Esophagus squamous epithelium (tissue), 5 donors: ENCODE measurements at places on chromosomes 11 and 22.

GRCh38 chr11:107834995-107835394, 23.6 kb downstream of the SLC35F2 start:
- DNase-seq = no peak

GRCh38 chr11:121767433-121767832, 314.7 kb upstream of the SORL1-AS1 start:
- no peak for DNase-seq

DNA sequence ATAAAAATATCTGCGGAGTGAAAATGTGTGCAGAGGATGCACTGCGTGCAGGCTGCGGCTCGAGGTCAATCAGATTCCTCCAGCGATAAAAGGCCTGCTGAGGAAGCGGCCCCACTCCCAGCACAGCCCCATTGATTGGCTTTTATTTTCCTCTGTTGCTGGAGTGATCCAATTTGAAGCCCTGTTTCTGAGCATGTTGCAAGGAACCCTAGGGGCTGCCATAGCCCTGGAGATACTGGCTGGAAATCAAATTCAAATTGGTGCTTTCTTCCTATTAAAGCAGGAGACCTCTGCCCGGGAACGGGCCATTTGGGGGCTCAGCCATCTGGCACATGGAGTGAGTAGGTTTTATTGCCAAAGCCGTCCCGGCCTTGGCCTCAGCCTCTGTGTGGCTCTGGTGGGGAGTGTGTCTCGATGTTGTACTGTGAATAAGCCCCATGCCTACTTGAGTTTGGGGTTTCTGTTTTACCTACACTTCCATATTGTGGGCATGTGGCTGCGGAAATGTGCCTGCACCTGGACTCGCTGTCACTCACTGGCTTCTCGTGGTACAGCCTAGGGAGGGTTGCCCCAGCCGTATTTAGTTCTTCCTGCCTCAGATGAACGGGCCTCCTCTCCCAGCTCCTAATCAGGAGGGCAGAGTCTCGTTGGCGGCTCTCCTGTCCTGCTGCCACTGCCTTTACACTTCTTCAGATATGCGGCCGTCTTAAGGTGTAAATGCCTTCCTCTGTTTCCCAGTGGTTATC, 25.6 kb downstream of the PARVB start:
- DNase-seq = no peak

DNA sequence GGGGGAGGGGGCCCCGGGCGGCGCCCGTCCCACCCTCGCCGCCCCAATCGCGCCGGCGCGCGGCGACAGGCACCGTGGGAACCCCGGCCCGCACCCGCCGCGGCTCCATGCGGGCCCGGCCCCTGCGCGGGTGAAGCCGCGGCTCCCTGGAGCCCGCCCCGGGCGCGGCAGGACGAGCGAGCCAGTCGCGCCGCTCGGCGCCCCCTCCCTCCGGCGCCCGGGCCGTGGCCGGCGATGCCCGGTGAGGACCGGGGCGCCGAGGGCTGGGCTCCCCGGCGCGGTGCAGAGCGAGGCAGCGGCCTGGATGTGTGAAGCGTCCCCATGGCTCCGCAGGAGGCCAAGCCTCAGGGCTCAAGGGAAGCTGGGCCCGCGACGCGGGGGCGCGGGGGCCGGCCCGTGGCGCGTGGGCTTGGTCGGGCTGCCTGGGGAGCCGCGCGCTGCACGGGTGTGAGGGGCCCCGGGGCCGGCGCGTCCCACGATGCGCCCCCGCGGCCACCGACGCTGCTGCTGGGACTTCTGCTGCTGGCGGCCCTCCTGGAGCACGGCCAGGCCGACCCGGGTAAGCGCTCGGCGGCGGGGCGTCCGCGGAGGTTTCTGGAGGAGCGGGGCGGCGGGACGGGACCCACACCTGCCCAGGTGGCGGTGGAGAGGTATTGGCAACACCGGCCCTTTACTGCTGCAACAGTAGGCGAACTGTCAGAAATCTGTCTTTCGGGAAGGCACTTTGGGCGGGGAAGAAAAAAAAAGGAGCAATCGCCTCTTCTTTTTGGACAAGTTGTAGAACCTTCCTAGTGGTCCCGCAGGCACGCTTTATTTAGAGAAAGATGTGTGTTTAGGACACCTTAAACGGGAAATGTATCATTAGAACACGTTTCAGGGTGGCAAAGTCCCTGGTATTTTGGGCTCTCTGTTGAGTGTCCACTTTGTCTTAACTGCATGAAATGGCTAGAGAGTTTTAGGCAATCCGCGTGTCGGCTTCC, 119.4 kb downstream of the HIPK3 start:
- no peak for DNase-seq

GRCh38 chr11:74493791-74494630, 487 bp upstream of the LIPT2 start:
- no peak for DNase-seq

- DNase-seq = no peak
These were observed 155.5 kb downstream of the SHANK2 start for GRCh38 chr11:71096751-71097388.

- DNase-seq = no peak
These were observed 20.8 kb upstream of the TCF20 start for GRCh38 chr22:42291287-42291686.

- no peak for DNase-seq
These were observed 29.7 kb upstream of the TOLLIP start for GRCh38 chr11:1339066-1339675.

- no peak for DNase-seq
These were observed 76.2 kb upstream of the VPREB1 start for GRCh38 chr22:22168190-22168940.

- DNase-seq = no peak
These were observed 96.1 kb downstream of the SHANK2 start for GRCh38 chr11:71156301-71156700.

GRCh38 chr22:45846952-45847351, 130.0 kb downstream of the WNT7B start:
- no peak for DNase-seq

DNA sequence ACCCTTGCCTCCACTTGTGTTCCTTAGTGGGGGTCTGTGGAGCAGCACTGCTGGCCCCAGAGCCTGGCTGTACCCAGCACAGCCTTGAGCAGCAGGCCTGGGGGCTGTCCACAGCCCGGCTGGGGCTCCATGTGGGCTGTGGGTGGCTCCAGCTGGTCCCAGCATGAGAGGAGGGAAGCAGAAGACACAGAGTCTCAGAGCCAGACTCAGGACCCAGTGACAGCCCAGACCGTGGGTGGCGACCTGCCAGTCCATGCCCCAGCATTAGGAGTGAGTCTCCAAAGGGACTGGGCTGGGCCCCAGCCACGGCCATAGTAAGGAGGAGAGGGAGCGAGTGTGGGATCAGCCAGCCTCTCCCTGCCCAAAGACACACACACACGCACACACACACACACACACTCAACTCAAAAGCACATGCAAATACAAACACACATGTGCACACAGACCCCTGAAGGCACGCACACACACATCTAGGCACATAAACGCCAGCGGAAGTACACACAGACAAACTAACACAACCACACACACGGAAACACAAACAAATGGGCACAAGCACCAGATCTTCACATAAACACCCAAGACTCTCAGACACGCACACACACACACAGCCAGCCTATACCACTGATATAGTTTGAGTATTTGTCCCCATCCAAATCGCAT, 16.7 kb upstream of the LRRC10B start:
- no peak for DNase-seq

GRCh38 chr11:72771507-72771906, 19.3 kb upstream of the ARAP1 start:
- no peak for DNase-seq

DNA sequence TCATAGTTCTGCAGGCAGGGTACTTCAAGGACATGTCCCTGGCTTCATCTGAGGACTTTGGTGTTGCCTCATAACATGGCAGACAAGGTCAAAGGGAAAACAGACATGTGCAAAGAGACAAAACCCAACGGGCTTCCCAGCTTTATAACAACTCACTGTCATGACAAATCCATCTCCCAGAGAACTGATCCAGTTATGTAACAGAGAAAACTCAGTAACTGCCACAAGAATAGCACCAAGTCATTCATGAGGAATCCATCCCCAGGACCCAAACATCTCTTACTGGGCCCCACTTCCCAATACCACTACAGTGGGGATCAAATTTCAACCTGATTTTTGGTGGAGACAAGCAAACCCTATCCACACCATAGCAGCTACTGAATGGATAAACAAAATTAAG, 13.0 kb downstream of the OR52N4 start:
- no peak for DNase-seq

- no peak for DNase-seq
These were observed 576.3 kb downstream of the BRD1 start for GRCh38 chr22:49251371-49251770.

DNA sequence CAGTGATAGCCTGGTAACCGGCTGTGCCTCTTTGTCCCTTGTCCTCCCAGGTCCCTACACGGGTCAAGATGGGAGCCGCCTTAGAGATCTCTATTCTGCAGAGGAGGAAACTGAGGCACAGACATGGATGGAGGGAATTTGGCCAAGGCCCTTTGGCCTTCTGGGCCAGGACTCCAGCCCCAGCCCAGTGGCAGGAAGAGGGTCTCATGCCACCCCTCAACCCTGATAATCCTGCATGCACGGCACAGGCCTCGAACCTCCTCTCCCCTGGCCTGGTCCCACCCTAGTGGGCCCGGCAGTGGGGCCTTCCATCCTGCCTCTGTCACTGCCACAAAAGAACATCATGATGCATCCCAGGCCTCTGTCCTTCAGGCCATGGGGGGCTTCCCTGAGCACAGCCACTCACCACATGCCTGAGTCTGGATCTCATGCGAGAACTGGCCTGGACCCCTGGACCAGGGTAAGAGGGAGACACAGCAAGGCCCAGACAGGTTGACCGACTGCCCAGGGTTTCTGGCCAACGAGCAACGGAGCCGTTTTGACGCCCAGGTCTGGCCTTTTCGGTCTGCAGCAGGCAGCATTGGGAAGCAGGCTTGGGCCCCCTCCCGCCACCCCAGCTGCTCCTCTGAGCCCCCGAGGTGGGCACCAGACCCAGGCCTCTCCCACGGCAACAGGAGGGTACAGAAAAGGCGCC, 6.5 kb downstream of the LINC01488 start:
- DNase-seq = no peak

DNA sequence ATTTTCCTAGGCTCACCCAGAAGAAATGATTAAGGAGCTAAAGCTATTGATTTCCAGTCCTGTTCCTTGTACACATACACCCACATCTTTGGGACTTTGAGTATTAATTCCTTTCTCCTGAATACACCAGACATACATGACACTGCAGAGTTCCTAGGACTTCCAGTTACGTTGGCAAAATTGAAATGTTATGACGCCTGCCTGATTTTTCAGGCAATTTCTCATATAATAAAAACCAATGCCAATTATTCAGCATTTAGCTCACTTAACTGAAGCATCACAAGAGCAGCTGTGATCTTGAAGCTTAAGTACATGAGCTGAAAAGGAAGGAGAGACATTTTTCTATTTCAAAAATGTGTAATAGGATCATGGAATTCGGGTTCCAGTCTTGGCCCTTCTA, 4.5 kb downstream of the CLMP start:
- DNase-seq = no peak

DNA sequence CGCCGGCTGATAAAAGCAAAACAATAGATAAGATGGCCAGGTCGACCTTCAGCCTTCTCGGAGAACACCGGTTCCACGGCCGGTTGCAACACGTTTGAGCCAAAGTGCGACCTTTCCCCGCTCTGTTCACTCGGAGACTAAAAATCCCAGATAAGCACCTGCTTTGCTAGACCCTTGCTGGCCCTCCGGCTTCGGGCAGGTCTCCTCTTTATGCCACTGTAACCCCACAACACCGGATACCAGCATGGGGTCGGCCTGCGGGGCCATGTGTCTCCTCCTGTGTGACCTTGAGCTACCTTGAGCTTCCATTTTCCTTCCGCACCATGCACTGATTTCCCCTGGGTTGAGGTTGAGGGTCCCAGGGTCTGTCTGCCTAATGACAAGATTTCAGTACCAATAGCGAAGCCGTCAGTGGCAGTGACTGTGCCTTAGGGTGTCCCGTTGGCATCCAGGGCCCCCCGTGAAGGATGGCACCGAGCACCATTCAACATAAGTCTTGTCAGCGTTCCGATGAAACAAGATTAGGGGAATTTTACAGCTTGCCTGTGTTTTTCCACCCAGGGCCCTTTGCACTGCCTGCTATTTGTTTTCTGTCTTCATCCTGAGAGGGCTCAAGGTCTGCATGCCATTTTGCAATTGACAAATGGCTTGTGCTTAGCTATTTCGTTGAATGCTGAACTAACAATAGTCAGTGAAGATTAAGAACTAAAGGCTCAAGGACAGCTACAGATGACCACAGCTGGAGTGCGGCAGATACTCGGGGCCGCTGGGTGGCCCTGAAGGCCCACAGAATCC, 118.6 kb downstream of the KCNQ1 start:
- DNase-seq = no peak

DNA sequence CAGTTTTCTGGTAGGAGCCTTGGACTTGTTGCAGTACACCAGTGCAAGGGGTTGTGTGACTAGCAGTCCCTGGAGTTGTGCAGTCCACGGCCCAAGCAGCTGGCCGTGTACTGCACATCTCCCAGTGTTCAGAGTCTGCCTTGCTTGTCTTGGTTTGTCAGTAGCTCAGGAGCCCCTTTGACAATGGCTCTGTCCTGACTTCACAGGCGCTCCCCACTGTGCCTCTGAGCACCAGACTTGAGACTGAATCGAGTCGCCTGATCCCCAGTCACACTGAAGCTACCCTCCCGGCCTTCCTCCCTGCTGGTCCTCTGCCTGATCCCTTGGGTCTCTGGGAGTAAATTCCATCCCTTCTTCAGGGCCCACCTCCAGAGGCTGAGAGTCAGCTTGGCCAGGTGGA, 19.4 kb downstream of the SYNGR1 start:
- no peak for DNase-seq

- DNase-seq = no peak
These were observed 80.5 kb downstream of the KCNQ1 start for GRCh38 chr11:2525166-2525861.
